ENCODE measurements at places on chromosomes 1 and 21.

DNA sequence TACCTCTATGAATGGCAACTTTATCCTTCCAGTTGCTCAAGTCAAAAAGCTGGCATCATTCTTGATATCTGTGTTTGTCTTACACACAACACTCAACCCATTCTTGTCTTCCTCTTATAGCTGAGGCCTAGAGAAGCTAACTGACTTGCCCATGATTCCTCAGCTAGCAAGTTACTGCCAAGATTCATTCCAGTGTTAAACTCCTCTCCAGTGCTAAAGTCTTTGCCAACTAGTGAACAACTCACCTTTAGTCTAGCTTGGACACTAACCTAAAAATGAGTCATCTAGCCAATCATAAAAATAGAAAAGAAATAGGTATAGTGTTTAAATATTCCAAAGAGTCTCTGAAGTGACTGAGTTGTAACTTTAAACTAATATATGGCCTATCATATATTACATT lies 45.6 kb upstream of the RGS2 start:
- DNase-seq, result no peak

- DNase-seq, result no peak
Measured at GRCh38 chr1:236465231-236465958, 58.4 kb upstream of the LGALS8 start.

- no peak for DNase-seq
Measured at GRCh38 chr1:24620678-24621077, 22.4 kb upstream of the SRRM1 start.

- no peak for DNase-seq
Measured at GRCh38 chr1:183276386-183277080, 90.5 kb downstream of the LAMC2 start.

DNA sequence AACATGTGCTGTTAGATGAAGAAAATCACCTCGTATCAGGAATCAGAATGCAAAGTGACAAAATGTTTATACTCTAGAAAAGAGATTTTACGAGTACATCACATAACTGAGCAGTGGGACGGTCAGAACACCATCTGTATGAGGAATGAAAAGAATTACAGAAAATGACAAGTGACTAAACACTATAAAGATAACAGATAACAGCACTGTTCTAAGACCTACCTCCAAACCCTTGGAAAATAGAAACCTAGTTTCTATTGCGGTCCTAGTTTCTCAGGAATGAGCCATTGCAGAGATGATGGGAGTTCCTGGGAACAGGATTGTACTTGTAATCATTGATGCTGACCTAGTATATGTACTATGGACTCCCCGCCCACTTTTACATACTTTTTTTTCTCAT lies 839.4 kb upstream of the ADAMTS5 start:
- no peak for DNase-seq

- DNase-seq, result no peak
Measured at GRCh38 chr1:32377541-32378220, 15.3 kb downstream of the TSSK3 start.

DNA sequence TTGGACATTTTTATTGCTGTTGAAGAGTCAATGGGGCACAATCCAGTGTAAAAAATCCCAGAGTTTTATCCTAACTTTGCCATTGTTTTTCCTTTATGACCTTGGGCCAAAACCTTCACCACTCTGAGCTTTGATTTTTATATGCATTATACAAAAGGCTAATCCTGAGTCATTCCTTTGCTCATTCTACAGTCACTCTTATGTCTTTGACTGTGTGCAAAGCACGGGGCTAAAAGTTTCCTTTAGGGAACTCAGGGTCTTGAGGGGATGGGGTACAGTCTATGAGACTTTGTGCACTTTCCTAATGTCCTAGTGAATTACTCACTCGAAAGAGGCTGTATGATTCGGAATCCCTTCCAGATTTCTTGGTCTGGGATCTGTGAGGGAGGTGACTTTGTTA lies 543.2 kb upstream of the CAMK1G start:
- no peak for DNase-seq

GRCh38 chr1:1622010-1622787 lies 6.9 kb downstream of the MIB2 start:
- DNase-seq, result no peak

GRCh38 chr21:21286170-21286798 lies 288.1 kb downstream of the NCAM2 start:
- DNase-seq, result no peak

- no peak for DNase-seq
Measured at GRCh38 chr1:9014475-9015375, 11.5 kb downstream of the SLC2A7 start.

- DNase-seq, result peak; percentile 19
Measured at GRCh38 chr1:223776075-223776814, 63.9 kb downstream of the CAPN2 start.
